ENCODE measurements at places on chromosomes 7 and 10.

- DNase-seq = peak; percentile 100
Measured at GRCh38 chr10:4947635-4948596, 15.3 kb upstream of the AKR1C1 start.

GRCh38 chr10:118565301-118566075, 30.0 kb downstream of the PRLHR start:
- DNase-seq = no peak

GRCh38 chr7:21908746-21909145, 37.0 kb downstream of the CDCA7L start:
- no peak for DNase-seq

DNA sequence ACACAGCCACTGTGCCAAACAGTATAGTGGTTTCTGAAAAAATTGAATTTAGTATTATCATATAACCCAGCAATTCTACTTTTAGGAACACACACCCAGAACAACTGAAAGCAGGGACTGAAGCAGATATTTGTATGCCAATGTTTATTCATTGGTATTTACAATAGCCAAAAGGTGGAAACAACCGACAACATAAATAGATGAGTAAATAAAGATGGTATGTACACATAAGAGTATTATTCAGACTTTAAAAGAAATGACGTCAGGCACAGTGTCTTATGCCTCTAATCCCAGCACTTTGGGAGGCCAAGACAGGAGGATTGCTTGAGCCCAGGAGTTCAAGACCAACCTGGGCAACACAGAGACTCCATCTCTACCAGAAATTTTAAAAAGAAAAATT, 7.2 kb downstream of the CDCA7L start:
- no peak for DNase-seq

DNA sequence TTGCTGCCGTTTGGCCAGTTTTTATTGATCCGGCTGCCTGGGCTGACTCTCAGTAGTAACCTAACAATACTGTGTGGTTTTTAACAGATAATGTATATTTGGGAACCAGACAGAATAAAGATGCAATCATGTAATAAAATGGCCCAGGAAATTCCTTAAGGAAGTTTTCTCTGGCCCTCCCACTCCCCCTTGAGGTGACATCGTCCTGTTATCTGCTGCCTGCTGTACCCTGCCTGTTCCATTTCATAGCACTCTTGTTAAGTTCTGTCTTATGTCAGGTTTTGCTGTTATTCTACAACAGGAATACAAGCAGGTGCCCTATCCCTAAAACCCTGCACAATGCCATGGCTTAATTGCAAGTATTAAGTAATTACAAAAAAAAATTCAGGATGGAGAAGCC, 12.5 kb downstream of the ITGB8 start:
- no peak for DNase-seq

GRCh38 chr7:64307254-64308015, 6.3 kb upstream of the ZNF736 start:
- DNase-seq = peak; percentile 63

- no peak for DNase-seq
Measured at GRCh38 chr7:30805081-30805691, 34.0 kb downstream of the MINDY4 start.

GRCh38 chr7:132319481-132319880, 256.8 kb downstream of the PLXNA4 start:
- DNase-seq = no peak

GRCh38 chr7:30459591-30460245, 18.9 kb downstream of the NOD1 start:
- DNase-seq = peak; percentile 84

DNA sequence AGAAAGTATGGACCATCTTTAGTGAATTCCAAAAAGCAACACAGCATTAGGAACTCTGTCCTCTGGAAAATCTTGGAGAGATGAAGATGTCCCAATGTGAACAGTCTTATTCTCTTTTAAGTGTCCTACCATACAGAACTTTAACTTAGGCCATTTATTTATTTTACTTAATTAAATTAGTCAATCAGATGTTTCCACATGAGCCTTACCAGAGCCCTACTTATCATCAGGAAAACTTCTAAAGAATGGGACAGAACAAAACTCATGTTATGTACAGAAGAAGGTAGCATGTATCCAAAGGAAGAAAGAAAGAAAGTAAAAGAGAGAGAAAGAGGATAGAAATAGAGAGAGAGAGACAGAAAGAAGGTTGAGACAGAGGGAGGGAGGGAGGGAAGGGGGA, 276.4 kb downstream of the ETV1 start:
- no peak for DNase-seq

DNA sequence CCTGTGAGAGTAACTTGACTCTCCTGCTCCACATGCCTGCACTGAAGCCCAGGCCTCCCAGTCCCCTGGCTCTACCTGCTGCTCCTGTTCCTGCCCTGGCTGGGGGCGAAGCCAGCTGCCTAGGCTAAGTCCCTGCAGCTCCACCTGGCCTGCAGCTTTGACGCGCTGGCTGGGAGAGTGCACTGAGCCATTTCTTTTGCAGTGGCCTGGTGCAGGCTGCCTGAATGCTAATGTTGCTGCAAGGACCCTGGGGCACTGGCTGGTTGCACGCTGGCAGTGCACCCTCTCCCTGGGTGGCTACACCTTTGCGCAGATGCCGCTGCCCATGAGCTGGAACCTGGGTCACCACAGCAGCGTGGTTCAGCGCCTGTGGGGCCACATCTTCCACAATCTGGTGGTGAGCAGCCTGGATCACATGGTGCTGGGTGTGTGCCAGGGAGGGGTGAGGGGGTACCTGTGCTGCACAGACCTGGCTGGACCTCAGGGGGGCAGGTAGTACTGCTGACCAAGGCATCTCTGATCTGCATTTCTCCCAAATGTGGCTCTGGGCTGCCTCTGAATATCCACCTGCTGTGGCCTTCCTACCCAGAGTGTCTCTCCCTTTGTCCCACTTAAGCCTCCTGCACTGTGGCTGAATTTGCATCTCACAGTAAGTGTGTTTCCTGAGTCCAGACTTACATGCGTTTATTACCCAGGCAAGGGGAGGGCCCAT, 20.0 kb downstream of the IMPDH1 start:
- no peak for DNase-seq

DNA sequence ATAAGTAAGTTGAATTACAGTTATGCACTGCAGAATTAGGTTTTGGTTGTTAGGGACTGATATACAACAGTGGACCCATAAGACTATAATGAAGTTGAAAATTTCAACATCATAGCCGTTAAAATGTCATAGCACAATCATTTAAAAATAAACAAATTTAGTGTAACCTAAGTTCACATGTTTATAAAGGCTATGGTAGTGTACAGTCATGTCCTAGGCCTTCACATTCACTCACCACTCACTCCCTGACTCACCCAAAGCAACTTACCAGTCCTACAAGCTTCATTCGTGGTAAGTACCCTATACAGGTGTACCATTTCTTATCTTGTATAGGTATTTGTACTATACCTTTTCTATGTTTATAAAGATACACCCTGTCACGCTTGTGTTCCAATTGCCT, 113.7 kb downstream of the RAB11FIP2 start:
- DNase-seq = no peak

DNA sequence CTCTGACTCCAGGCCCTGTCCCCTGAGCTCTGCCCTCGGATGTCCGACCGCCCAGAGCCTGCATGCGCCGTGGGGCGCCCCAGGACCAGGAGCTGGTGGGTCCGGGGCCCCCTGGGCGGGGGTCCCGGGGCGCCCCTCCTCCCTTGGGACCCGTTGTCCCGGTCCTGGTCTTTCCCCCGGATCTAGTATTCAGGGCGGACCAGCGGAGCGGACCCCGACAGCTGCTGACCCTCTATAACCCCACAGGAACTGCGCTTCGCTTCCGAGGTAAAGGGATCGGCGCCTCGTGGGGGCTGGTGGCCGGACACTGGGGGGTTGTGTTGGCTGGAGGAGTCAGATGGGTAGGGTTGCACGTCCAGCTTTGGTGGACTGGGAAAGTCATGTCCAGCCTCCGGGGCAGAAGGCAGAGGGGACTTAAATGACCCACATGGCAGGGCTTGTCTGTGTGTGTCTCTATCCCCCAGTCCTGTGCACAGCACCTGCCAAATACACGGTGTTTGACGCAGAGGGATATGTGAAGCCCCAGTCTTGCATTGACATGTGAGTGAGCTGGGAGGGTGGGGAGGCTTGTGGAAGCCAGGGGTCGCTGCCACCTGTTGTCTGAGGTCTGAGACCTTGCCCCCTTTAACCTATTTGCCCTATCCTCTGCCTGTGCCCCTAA, 520 bp downstream of the MOSPD3 start:
- DNase-seq = no peak

DNA sequence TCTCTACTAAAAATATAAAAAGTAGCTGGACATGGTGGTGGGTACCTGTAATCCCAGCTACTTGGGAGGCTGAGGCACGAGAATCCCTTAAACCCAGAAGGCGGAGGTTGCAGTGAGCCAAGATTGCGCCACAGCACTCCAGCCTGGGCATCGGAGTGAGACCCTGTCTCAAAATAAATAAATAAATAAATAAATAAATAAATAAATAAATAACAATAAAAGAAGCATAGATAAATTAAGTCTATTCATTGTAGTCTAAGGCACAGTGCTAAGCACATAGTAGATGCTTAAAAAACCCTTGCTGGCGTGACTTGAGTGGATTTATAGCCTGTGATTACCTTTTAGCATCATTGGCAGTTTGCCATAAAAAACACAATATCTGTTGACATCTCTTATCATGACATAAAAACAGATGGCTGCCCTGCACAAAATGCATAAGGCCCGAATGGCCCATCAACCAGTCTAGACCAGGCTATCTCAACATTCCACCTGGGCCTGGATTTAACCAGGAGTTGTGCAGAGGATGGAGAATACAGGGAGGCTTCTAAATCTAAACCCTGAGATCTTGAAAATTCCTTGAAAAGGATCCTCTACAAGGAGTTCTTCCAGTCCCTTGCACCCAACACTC, 94.9 kb downstream of the PRLHR start:
- no peak for DNase-seq

GRCh38 chr10:96365571-96365970, 6.8 kb upstream of the OPALIN start:
- no peak for DNase-seq
